ENCODE measurements at places on chromosomes 12 and 14.

DNA sequence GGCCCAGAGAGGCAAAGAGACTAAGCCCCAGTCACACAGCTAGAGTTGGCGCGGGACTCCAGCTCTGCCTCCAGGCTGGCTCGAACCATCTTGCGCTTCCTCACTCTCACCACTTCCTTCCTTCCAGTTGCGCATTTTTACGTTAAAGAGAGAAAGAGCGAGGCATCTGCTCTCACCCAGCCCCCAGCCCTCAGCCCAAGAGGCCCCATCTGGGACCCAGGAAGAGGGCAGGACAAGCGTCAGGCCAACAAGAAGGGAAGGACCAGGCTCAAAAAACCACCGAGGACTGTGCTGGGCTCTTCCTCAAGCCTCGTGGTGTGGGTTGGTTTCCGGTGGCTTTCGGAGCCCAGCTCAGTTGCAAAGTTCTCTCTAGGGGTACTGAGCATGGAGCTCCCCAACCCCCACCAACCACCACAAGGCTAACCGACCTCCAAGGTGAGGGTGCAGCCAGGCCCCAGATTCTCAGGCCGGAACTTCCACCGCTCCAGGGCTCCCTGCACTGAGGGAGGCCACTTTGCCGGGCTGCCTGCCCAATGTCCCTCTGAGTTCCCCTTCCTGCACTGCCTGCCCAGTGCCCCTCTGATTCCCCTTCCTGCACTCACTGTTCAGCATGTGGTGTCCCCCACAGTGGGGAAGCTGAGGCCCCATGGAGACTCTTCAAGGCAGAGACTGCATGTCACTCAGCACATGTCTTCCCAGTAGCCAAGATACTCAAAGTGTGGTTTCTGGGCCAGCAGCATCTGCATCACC, 35.9 kb downstream of the TESC start:
- peak; percentile 57 for DNase-seq

- DNase-seq = no peak
These were observed 24.9 kb upstream of the BICDL1 start for GRCh38 chr12:119964123-119964522.

- DNase-seq = no peak
These were observed 46.7 kb downstream of the EML5 start for GRCh38 chr14:88746052-88746451.

DNA sequence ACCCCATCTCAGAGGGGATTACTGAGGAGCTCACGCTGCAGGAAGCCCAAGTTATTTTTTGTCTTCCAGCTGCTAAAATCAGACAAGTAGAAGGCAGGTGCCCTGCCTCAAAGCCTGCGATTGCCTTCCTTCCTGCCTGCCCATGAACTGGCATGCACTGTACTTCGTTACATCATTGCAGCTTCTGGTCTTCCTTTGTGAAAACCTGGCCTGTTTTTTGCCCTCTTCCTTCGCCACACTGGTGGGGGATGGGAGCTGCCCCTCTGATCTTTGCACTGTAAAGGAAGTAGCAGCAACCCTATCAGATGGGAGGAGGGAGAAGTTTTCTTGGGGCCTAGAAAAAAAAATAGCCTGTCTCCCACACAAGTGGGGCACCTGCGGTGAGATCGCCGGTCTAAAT, 1098.7 kb downstream of the BCL11B start:
- DNase-seq = no peak

DNA sequence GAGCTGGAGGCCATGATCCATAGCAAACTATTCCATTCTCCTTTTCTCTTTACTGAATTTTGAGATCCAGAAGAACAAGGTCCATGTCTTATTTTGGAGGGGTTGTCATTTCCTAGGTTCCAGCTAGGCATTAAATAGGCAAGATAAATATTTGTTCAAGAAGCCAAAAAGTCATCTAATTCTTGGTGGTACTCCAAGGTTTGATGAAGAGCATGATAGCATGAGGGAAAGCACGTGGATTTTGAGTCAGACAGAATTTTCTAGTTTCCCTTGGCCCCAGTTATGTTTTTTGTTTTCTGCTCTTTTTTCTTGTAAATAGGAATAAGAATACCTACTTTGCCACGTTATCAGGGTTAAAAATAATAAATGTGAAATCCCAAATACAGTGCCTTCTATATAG, 25.5 kb upstream of the FRMD6 start:
- DNase-seq = no peak
